ENCODE measurements at places on chromosomes 5 and 9.

GRCh38 chr5:146789712-146790653 is 88.6 kb downstream of the PPP2R2B start:
- no peak for DNase-seq

GRCh38 chr9:136502940-136503550 is 20.2 kb upstream of the SEC16A start:
- no peak for DNase-seq

DNA sequence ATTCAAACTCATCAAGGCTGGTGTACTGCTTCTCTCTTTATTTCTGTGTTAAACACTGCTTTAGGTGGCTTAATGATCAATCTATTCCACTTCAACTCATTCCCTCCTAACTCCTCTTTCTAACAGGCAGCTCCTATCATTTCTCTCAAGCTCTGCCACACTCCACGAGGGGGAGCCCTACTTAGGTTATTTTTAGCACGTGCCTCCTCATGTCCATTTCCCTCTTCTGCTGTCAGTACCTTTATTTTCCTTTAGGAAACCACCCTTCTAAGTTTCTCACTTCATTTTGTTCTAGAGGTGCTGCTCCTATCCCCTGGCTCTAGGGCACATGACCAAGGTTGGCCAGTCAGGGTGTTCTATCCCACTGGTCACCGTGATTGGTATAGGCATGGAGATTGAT is 6.7 kb upstream of the BRINP1 start:
- no peak for DNase-seq

DNA sequence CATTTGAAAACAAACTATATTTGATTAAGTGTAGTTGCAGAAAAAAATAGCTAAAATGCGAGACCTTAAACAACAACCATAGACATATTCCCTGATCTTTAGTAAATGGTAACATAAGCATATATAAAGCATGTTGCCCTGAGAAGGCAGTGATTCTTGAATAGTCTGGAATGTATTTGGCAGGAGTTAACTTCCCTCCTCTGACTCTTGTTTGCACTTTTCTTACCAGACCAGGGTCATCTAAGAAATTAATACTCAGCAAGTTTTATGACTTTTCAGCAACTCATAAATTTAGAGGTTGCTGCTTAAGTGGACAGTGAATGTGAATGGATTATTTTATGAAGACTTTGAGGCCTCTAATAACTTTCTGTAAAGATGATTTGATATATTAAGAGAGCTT is 55.3 kb upstream of the NUDT12 start:
- no peak for DNase-seq

DNA sequence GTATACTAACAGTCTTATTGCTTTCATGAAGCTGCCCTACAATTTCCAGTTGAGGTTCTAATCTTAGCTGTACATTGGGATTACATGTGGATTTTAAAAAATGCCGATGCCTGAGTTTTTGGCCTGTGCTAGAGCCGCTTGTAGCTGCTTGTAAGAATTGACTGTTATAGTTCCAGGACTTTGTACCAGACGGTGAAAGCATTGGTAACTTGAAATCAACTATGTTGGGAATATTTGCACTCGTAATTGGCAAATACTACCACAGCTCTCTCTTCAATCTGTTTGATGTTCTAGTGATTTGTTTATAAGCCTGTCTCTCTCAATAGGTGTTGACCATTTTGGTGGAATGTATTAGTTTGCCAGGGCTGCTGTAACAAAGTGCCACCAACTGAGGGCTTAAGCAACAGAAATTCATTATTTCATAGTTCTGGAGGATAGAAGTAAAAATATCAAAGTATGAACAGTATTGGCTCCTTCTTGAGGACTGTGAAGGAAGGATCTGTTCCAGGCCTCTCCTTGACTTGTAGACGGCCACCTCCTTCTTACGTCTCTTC is 50.5 kb upstream of the DHFR start:
- no peak for DNase-seq

DNA sequence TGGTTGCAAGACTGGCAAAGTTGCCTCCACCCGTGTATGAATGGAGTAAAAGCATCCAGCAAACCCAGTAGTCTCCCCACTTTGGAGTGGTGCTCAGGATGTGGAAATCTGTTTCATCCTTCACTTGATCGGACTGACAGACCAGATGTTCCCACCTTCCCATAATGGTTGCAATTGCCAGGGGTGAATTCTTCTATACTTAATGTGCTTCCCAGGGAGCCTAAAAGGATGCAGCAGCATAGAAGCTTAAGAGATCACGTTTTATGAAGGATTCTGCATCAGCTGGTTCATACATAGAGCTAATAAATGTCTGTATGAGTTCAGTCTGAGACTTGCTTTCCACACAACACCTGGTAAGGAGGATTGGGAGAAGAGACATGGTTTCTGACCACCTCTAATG is 198.8 kb upstream of the S1PR3 start:
- no peak for DNase-seq

GRCh38 chr9:137370865-137371520 is 52.0 kb downstream of the EXD3 start:
- peak; percentile 80 for DNase-seq

DNA sequence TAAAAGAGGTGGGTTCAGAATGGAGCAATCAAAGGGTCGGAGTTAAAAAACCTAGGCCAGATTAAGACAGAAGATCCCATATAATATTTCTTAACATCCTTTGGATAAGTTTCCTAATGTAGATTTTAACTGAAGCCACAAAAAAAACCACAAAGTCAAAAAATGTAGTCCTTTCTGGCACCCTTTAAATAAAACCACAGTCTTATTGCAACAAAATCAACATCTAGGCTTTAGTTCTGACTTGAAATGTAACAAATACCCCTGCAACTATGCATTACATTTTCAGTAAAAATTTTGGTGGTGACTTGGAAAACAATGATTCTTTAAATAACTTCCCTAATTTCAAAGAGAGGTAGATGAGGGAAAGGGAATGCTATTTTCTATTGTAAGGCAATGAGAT is 109.2 kb downstream of the PSAT1 start:
- no peak for DNase-seq

- no peak for DNase-seq
Measured at GRCh38 chr9:124871156-124871561, 9.2 kb downstream of the ARPC5L start.

DNA sequence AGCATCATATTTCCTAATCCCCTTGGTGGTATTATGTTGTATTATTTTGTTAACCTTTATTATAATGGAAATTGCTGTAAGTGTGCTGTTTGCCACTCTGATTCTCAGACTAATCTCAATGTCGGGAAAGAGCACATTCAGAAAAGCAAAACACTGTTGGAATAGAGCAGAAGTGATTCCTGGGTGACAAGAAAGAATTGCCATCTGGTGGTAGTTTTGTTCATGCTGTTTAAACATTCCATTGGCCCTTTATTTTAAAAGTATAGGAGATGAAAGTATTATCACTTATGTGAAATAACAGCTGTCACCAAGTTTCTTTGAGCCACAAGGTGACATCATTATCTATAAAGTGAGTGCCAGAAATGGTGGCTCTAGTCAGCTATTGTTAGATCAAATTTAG is 301.3 kb upstream of the SGCD start:
- DNase-seq: no peak

GRCh38 chr5:59891962-59892643 is 1.4 kb downstream of the PDE4D start:
- peak; percentile 69 for DNase-seq

DNA sequence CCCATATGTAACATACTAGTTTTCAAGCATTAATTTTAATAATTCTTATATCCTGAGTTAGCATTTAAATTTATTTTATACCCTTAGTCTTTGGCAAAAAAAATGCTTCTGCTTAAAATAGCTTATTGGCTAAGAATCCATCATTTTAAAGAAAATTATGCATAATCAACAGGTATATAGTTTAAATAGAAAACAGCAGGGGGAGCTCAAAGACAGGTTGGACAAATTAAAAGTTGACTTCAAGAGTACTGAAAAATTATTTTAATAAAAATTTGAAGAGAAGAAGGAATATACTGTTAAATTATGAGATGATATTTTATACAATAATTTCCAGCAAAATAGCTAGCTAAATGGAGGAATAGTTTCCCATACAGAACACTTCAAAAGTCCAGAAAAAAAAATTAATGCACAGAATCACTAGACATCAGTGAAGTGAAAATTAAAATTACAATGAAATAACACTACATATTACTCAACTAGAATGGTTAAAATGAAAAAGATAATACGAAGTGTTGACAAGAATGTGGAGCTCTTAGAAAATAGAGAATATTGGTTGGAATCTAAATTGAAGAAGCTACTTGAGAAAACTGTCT is 387.1 kb downstream of the PDE4D start:
- no peak for DNase-seq

DNA sequence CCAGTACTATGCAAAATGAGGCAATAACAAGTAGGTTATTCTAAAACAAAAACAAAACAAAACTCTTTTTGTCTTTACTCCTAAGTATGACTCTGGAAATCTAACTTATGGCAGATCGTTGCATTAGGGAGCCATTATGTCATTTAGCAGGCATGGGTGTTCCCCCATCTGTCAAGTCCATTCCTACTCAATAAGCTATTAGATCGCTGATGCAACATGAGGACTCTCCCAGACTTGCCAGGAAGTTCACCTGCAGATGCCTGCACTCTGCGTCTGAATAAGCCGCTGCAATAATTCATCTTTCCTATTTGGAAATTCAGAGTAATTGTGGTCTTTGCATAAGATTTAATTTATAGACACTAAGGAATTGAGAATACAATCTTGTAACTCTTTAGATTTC is 585.0 kb downstream of the KIF4B start:
- no peak for DNase-seq

DNA sequence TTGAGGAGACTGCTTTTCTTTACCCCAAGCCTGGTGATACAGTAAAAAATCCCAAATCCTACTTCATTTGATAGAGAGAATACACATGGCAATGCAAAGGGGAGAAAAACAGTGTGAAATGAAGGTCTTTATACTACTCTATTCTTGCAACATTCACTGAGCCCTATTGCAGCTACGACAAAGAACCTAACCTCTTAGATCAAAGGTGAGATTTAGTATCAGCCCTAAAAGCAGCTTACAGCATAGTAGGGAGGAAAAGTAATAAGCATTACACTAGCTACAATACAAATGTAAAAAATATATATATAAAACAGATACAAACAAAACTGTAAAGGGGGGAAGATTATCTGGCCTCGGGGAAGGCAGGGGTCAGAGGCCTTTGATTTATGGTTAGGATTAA is 147.1 kb downstream of the MAPKAP1 start:
- no peak for DNase-seq

- no peak for DNase-seq
Measured at GRCh38 chr5:157708866-157709265, 22.4 kb upstream of the THG1L start.

DNA sequence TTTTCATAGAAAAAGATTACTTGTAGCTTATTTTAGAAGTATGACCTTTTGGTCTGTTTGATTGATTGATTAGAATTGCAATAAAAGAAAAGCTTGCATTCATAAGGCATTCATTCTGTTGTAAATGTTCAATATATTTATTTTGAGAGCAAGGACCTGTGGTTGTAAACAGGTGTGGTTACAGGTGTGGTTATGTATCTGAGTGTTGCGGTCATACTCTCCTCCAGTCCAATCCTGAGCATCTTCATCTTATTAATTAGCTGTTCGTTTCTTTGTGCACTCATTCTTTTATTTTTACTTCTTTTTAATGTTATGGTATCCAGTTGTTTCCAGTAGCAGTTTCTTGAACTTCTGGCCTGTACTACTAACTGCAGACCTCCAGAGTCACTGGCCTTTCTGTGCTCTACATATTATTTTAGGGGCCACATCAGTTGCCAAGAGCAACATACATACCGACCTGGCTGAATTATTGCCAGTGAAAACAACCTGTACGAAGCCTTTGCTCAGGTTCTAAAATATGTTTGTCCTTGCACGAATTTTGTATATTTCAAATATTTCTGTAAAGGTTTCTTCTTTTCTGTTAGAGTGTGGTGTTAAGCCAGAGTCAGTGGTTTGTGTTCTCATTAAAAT is 128.7 kb downstream of the CDC42SE2 start:
- DNase-seq: no peak

DNA sequence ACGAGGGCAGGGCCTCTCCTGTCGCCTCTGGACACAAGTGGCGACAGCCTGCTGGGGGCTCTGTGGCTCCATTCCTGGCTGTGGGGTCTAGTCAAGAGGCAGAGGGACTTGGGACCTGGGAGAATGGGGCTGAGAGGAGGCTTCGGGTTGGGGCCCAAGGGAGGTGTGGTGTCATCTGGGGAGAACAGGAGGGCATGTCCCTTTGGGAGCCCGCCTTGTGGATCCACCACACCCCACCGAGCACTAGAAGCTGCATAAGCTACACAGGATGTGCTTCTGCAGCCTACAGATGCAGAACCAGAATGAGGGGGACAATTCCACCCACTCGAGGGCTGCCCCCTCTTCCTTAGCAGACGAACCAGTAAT is 3.9 kb upstream of the MAN1B1 start:
- no peak for DNase-seq

GRCh38 chr9:113177251-113177650 is 26.4 kb downstream of the SLC31A2 start:
- no peak for DNase-seq

Measured in posterior vena cava (tissue), 2 donors.